ENCODE measurements at places on chromosomes 16 and 17.

- DNase-seq = no peak
Observed at GRCh38 chr17:60167065-60167741, 17.4 kb downstream of the CA4 start.

DNA sequence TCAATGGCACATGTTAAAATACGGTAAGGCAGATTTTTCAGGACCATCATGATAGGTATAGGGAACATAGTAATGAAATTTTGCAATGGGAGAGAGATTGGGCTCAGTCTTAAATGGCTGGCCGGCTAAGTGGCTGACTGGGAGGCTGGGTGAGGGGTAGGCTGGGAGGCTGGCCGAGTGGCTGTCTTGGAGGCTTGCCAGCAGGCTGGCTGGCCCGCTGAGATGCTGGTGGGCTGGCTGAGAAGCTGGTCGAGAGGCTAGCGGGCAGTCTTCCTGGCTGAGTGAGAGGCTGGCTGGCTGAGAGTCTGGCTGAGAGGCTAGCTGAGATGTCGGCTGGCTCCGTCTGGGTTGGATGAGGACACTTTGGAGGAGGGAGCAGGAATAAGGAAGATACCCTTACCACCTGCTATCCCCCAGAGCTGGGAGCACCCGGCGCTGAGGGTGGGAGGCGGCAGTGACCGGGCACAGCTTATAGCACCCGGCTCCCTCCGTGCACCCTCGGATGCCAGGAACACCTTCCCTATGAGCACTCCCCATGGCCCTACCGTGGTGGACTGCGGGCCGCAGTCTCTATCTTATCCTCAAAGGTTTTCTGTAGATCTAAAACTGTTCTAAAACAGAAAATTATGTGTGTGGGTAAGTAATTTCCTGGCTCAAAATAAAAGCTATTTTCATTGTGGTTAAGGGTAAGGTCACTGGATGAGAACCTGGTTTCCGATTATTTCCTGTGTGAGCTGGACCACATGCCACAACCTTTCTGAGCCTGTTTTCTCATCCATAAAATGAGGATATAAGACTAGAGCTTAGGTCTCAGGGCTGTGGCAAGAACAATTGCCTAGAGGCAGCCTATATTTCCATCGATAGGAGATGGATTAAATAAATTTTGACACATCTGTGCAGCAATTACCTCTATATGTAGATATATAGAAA is 34.5 kb upstream of the TMC5 start:
- DNase-seq = no peak

DNA sequence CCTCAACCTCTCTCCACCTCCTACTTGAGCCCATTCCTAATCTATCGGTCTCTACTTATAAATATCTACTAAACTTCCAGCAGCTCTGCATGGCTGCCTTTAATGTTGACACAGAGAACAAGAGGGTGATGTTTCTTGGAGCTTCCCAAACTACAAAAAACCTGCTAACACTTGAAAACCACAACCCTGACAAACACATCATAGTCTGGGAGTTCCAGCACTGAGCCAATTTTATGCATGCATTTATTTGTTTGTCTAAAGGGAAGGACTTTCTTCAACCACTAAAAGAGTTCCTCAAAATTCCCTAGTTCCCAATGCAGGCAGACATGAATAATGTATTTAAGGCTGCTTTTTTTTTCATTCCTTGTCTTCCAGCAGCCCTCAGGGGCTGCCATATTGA is 331.8 kb upstream of the XYLT1 start:
- no peak for DNase-seq

- no peak for DNase-seq
Observed at GRCh38 chr17:2965621-2966595, 97.5 kb downstream of the OR1D5 start.

DNA sequence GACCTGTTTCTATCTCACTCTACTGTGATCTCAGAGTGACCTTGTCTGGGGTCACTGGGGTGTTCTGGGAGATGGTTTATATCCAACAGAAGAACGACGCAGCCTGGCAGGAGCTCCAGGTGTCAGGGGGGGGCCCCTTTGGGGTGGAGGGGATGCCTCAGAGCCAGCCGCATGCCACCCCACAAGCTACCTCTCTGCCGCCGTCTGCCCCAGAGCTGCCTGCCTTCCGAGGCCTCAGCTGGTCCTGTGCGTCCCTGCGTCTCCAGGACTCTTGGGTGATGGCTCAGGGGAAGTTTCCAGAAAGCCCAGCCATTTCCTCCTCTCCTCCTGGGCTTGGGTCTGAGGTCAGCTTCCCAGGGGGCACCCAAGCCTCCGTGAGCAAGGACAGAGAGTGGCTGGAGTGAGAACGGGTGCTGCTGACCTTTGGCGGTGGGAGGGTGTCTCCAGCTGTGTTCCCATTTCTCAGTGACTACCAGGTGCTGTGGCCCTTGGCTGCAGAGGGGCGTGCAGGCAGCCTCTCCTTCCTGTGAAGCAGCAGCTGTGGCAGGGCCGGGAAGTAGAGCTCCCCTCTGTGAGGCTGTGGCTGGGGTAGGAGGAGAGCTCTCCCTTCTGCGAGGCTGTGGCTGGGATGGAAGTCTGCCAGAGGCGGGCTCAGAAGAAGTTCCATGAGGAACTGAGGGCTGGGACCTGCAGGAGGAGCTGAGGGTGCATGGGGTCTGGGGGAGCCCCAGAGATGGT is 19.8 kb downstream of the JPH3 start:
- no peak for DNase-seq

GRCh38 chr16:54125751-54126655 is 160.6 kb downstream of the IRX3 start:
- no peak for DNase-seq

- no peak for DNase-seq
Observed at GRCh38 chr16:19136549-19137196, 22.9 kb downstream of the ITPRIPL2 start.

DNA sequence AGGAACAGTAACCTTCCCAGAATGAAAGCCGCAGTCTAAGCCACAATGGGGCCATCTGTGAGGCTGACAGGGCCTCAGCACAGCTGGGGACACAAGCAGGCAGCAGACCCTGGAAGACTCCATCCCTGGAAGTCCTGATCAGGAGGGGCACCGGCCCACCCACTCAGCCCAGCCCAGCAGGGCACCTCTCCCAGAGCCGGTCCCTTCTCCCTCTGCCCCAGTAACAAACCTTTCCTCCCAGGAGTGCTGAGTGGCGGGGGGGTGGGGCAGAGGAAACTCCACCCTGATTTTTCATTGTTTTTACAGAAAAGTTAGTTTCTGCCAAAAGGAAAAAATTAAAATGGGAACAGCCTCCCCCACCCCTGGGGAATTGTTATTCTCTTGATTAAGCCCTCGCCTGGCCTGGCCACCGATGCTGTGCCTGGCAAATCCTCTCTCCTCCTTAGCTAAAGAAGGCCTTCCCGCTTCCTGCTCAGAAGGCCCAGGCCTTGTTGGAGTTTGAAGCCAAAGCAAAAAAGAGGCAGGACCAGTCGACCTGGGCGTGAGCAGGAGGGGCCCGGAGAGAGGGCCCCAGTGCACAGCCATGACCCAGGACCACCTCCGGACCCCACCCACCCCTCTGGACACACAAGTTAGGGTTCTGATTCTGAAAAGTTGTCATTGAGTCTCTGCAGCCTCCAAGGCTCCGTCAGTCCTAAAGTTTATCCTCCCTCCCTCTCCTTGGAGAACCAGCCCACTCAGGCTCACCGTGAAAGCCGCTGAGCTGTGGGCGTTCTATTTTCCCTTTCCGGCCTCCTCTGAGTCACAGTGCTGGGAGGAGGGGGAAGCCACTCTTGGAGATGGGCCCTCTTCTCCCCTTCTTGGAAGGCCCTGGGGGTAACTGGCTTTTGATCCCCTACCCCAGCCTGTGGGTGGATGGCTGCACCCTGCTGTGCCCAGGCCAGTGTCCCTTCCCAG is 128.4 kb upstream of the TNRC6C start:
- peak; percentile 73 for DNase-seq
